ENCODE measurements at places on chromosomes 4 and X.
A peak's percentile ranks its signal among the peaks of the same experiment; 100 is the strongest.

DNA sequence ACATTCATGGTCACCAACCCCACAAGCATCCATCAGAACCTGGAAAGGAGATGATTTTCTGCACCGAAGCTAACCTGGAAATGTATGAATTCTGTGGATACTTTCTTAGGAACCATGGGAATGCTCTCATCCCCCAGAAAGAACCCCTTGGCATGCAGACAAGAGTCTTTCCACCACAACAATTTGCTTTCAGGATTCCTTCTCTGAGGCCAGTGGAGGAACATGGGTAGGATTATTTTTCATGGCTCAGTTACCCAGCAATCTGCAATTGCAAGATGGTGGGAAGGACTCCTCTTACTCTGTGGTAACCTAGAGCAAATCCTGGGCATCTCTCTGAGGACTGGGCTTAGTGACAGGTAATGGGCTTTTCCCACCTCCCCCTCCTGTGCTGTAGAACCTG is 131.9 kb upstream of the MSX1 start:
- DNase-seq, result no peak

DNA sequence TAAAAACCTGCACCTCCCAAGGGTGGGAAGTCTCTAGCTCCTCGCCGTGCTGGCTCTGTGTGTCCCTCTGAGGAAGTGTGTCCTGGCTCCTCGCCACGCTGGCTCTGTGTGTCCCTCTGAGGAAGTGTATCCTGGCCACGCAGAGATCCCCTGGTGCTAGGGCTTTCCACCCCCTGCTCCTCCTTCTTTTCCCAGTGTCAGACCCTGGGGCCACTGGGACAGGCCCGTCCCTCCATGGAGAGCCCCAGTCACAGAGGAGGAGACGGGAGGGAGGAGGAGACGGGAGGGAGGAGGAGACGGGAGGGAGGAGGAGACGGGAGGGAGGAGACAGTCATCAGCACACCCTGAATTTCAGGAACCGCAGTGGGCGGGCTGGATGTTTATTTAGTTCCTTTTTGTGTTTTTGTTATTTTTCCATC is 53.8 kb upstream of the HGFAC start:
- peak; percentile 86 for DNase-seq

DNA sequence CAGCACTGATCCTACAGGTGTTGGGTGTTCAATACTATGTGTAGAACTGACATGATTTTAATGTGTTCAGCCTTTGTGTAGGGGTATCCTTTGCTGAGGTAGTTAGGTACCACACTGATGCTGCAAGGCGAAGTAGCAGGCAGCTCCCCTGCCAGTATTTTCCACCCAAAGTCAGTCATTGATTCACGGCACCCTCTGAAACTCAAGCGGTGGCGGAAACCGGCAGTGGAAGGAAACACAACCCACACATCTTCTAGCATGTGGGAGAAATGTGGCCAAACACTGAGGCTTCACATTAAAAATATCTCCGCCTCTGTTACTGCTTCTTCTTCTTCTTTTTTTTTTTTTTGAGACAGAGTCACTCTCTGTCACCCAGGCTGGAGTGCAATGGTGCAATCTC is 126.3 kb downstream of the AASDH start:
- no peak for DNase-seq

DNA sequence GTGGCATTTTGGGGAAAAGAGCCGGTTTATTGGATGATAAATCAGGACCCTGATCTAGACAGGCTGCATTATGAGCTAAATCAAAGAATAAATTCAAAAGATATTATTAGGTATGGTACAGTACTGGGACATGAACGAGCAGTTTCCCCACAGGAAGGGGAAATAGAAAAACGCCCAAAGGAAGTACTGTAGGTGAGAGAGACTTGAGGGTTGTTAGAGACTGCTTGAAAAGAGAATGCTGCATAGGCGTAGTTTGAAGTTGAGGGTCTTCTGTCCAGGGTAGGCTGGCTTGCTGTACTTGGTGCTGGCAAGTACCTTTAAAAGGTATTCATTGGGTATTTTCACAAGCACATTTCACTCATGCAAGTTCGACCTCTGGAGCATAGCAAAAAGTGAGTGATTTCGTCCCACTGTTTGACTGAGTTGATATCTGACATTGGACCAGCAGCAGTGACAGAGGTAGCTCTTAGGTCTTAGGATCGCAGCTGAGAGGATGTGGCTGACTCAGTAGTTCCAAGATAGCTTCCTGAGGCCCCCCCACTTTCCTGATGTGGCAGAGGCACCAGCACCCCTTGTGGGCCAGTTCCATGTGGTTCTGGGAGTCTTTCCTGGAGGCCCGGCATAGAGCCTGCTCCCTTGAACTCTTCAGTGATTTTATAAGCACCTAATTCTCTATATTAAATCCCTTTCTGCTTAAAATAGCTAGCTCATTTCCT is 64.3 kb downstream of the TMEM131L start:
- no peak for DNase-seq

GRCh38 chr4:99088023-99088449 is 552 bp downstream of the ADH5 start:
- DNase-seq, result peak; percentile 54

Measured in RPMI7951 (cell line).